ENCODE measurements at places on chromosomes 1 and 21. TPM values are rescaled to one million over a fixed set of nuclear protein-coding genes. Genes with fewer than 3 reads are reported as not detected.
A peak's percentile ranks its signal among the peaks of the same experiment; 100 is the strongest.

GRCh38 chr1:66436378-66437135 lies 97.4 kb upstream of the SGIP1 start:
- DNase-seq, result peak; percentile 89

GRCh38 chr1:58629031-58629462 lies 52.0 kb upstream of the TACSTD2 start:
- no peak for DNase-seq

GRCh38 chr1:65681096-65681495 lies 111.6 kb upstream of the PDE4B start:
- peak; percentile 21 for DNase-seq

GRCh38 chr1:229669333-229669732 lies 43.3 kb downstream of the URB2 start:
- no peak for DNase-seq

GRCh38 chr1:89170170-89171066 lies 5.4 kb downstream of the GBP7 start:
- DNase-seq, result no peak

- DNase-seq, result no peak
Measured at GRCh38 chr1:34277150-34277549, 100.4 kb downstream of the C1orf94 start.

- no peak for DNase-seq
Measured at GRCh38 chr1:21012937-21013336, 163.8 kb downstream of the EIF4G3 start.

- DNase-seq, result no peak
Measured at GRCh38 chr1:7393136-7393535, 378.0 kb upstream of the VAMP3 start.

- no peak for DNase-seq
Measured at GRCh38 chr1:233662575-233663304, 48.8 kb downstream of the KCNK1 start.

GRCh38 chr1:22203335-22203734 lies 60.4 kb upstream of the WNT4 start:
- DNase-seq, result no peak

DNA sequence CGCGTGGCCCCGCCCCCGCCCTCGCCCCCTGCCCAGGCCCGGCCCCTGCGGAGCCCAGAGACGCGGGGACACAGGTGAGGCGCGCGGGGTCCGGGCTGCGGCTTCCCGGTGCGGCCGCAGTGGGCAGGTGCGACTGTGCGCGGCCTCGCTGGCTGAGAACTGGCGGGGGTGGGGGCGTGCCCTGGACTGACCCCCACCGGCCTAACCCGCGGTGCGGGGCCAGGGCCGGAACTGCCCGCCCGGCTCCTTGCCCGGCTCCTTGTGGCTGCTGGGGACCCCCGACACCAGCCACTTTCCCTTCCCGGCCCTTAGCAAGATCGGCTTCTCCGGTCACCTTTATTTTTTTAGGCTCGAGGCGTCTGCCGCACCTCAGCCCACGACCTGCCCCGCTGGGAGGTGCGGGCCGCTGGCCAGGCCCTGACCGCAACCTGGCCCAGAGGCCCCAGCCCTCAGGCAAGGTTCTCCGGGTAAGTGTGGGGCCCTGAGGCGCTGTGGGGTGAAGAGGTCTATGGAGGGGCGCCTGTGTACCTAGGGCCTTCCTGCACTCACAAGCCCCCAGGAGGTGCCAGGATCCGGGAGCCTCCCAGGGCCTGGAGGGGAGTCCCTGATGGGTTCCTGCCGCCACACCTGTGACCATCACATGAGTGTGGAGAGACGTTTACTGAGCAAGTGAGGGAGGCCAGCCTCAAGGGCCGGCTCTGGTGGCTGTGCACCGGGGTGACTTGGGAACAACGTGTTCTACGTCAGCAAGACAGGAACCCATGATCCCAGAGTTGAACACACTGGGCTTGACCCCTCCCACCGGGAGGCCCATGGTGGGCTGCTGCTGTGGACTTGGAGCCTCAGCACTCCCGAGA lies at the start of gene SMIM1:
Gene SMIM1, plus strand, starts transcription at position 35 of the 857 bp plus-strand sequence. CDS start 2,625 bp downstream, outside the sequence.
- DNase-seq, result no peak

DNA sequence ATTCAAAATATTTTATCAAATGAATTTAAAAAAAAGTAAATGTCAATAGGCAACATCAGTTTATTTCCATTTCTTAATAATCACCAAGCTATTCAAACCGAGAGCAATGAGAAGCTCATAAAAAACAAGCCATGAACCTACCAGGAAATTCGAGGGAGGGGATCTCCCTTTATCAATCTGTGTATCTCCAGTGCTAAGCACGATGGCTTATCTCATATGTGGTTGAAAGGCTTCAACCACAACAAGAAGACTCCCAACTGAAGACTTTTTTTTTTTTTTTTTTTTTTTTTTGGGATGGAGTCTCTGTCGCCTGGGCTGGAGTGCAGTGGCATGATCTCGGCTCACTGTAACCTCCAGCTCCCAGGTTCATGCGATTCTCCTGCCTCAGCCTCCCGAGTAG lies 833.3 kb downstream of the USP25 start:
- DNase-seq, result no peak

GRCh38 chr21:27715131-27715530 lies 748.2 kb upstream of the ADAMTS5 start:
- DNase-seq, result no peak

GRCh38 chr1:206699626-206700025 lies 14.9 kb downstream of the MAPKAPK2 start:
- DNase-seq, result peak; percentile 80

- no peak for DNase-seq
Measured at GRCh38 chr1:47587891-47588582, 150.2 kb downstream of the FOXD2 start.

DNA sequence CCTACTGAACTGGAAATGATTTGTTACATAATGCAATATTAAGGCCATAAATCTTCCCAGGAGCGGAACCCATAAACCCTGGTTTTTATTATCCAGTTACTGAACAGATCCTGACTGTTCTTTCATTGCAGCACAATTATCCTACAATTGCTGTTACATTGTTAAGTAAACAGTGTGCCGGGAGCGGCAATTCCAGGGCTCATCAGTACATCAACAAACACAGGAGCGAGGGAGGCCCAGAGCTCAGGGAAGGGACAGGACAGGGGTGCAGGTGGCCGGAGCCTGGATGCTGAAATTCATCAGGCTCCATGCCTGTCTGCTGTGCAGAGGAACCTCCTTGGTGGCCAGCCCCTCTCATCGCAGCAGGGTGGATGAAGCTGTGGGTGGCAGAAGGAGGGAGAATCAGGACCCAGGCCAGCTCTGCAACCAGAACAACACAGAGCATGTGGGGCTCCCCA lies 544.7 kb downstream of the NPHP4 start:
- DNase-seq, result no peak

- DNase-seq, result no peak
Measured at GRCh38 chr21:44377922-44378645, 24.7 kb downstream of the TRPM2 start.

DNA sequence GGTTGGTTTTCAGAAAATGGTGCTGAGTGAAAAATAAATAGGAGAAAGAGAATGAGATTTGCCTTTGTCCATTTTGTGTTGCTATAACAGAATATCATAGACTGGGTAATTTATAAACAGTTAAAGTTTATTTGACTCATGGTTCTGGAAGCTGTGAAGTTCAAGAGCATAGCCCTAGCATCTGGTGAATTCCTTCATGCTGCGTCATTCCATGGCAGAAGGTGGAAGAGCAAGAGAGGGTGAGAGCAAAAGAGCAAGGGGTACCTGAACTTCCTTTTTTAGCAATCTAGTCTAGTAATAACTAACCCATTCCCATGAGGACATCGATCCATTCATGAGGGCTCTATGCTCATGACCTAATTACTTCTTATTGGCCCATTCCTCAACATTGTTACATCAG lies 209.1 kb upstream of the ZP4 start:
- no peak for DNase-seq

GRCh38 chr1:207027206-207027777 lies 5.3 kb downstream of the C1orf116 start:
- peak; percentile 98 for DNase-seq

DNA sequence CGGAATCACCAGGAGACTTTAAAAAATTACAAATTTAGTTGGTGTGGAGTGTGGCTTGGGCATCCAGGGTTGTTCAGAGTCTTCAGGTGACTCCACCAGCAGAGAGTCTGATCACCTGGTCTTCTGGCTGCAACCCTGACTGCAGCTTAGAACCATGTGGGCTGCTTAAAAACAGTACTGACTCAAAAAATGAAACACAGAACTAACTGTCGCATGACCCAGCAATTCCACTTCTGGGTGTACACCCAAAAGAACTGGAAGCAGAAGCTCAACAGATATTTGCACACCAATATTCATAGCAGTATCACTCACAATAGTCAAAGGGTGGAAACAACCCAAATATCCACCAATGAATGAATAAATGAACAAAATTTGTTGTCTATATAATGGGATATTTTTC lies 17.3 kb downstream of the TLR5 start:
- DNase-seq, result no peak

DNA sequence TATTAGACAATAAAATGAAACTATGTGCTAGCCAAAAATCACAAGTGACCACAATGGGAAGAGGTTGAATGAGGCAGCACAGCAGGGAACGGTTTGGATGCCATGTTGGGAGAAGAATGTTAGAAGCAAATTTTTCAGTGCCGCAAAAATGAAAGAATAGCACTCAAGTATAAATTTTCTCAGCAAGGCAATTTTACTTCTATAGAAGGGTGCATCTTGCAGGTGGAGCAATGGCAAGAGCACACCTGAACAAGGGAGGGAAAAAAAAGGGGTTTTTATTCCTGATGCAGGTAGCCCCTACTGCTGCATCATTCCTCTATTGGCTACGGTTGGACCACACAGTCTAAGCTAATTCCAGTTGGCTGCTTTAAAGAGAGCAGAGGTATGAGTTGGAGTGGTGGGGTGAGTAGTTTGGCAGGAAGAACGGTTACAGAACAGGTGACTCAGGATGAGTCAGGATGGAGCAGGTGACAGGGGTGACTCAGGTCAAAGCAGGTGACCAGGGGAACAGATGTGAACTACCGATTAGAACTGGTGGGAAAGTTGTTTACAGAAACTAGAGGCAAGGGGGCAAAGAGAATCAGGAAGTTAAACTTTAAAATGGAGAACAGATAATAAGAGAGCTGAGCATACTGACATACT lies 301.1 kb upstream of the NRIP1 start:
- no peak for DNase-seq

- no peak for DNase-seq
Measured at GRCh38 chr1:157233131-157233530, 94.9 kb upstream of the ETV3 start.

DNA sequence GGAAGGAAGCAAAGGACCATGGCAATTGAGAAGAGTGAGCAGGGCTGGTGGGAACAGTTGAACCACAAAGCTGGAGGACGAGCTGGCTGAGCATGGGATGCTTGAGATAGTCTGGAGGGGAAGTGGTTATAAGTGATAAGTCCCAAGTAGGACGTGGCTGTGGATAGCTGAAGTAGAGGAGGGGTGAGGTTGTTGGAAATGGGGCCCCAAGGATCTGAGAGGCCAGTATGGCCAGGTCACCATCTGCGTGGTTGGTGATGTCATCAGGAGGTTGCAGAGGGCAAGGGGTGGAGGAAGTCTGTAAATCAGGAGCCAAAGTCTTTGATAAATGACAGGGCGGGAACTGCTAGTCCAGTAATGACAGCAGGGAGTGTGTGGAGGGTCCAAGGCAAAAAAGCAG lies 11.0 kb upstream of the REN start:
- DNase-seq, result no peak

DNA sequence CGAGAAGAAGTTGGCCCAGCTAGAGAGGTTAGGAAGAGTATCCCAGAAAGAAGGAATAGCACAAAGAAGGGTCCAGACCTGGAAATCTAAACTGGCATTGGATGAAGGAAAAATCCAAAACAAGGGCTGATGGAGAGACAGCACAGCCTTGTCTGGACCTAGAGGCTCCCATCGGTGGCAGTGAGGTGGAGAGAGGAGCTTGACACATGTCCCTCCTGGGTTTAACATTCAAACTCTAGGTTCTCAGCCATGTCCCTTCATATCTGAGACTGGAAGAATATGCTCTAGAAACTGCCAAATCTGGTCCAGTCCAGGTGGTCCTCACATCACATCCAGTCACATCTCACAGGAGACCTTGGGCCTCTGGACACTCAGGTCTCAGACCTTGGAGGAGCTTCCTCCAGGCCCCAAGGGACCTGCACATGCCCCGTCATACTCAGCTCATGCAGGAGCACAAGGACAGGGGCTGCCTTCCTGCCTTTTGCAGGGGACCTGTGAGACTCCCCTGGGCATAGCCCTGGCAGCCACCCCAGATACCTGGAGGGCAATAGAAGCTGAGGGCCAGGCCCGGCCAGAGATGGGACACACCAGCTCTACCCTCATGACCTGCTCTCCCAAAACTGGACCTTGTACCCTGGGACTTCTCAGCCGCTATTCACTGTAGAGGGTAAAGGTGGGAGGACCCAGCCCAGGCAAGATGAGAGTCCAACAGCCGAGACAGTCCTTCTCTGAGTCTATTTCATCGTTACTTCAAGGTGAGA lies 7.5 kb downstream of the TMEM125 start:
- DNase-seq, result no peak

GRCh38 chr1:145824499-145824842 lies 471 bp downstream of the POLR3C start:
- DNase-seq, result no peak

DNA sequence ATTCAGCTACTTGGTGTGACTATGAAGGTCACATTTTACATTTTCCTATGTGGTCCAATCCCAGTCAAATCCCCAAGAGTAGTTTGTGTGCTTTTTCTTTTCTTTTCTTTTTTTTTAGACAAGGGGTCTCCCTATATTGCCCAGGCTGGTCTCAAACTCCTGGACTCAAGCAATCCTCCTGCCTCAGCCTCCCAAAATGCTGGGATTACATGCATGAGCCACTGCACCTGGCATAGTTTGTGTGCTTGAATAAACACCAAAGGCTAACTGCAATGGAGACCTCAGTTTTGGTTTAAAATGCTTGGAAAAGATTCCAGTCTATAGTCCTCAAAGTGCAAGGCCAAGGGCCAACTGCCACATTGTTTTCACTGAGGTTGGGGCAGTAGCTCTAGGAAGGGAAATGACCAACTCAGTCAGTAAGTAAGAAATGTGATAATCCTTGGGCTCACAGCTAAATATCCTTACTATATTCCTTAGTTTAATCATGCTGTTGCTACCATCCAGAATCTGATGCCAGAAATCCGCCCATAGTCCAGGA lies 38.6 kb downstream of the EIF2B3 start:
- DNase-seq, result no peak

DNA sequence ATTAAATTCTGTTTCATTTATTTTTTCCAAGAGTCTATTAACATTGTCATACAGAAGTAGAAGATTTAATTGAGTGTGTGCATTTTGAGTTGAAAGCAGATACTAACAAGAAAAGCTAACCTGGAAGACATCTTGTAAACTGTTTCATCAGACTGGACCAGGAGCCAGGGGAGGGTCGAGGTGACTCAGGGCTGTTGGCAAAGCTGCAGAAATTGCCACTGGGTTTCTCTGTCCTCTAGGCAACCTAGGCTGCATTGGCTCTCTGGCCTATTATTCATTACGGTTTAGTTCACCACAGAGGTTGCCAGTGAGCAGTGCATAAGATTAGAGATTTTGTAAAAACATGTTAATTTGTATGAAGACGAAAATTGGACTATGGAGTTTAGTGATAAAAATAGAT lies 27.5 kb downstream of the ERG start:
- peak; percentile 90 for DNase-seq

- no peak for DNase-seq
Measured at GRCh38 chr1:219090607-219091006, 83.1 kb upstream of the LYPLAL1 start.

GRCh38 chr1:184380468-184380867 lies 6.4 kb upstream of the C1orf21 start:
- no peak for DNase-seq

The NMNAT2 gene
- total RNA-seq, result 4.7 TPM

The DYRK3 gene
- total RNA-seq, result 58.5 TPM

The TCHHL1 gene
- not detected for total RNA-seq

The WDR64 gene
- not detected for total RNA-seq

The UBE2U gene
- total RNA-seq, result not detected

The AGT gene
- not detected for total RNA-seq

The GBP6 gene
- total RNA-seq, result not detected

The ANXA9 gene
- total RNA-seq, result 0.37 TPM
